ENCODE measurements at places on chromosomes 12 and 14.

- peak; percentile 81 for DNase-seq
Measured at GRCh38 chr14:49861699-49862088, 9.1 kb upstream of the NEMF start.

DNA sequence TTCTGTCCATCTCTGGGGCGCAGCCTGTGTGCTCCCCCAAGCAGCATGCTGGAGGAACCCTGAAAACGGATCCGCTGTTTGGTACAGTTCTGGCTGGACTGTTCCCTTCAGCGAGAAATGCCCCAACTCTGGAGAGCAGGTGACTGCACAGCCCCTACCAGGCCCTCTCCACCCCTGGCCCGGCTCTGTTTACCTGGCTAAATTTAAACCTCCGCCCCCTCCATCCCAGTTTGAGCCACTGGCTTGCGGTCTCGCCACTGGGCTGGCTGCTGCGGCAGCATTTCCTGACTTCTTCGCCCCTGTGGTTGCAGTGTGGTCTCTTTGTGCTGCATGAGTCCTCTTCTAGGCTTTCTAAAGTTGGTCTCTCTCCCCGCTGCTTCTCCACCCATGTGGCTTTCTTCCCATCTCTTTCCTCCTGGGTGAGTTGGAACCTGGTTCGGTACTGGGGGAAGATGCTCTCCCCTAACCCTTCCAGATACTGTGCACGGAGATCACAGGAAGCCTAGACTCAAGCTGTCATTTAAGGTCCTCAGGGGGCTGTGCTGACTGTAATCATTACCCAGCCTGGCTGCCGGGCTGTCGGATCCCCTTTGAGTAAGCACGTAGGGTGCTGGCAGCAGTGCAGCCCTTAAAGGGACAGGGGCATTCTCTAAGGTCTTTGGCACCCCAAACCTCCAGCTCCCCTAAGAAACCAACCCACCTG lies 60.6 kb downstream of the FBXL14 start:
- DNase-seq: no peak

GRCh38 chr12:40502322-40502721 lies 189.9 kb upstream of the CNTN1 start:
- DNase-seq: no peak

- no peak for DNase-seq
Measured at GRCh38 chr12:67452119-67452805, 183.1 kb downstream of the CAND1 start.

DNA sequence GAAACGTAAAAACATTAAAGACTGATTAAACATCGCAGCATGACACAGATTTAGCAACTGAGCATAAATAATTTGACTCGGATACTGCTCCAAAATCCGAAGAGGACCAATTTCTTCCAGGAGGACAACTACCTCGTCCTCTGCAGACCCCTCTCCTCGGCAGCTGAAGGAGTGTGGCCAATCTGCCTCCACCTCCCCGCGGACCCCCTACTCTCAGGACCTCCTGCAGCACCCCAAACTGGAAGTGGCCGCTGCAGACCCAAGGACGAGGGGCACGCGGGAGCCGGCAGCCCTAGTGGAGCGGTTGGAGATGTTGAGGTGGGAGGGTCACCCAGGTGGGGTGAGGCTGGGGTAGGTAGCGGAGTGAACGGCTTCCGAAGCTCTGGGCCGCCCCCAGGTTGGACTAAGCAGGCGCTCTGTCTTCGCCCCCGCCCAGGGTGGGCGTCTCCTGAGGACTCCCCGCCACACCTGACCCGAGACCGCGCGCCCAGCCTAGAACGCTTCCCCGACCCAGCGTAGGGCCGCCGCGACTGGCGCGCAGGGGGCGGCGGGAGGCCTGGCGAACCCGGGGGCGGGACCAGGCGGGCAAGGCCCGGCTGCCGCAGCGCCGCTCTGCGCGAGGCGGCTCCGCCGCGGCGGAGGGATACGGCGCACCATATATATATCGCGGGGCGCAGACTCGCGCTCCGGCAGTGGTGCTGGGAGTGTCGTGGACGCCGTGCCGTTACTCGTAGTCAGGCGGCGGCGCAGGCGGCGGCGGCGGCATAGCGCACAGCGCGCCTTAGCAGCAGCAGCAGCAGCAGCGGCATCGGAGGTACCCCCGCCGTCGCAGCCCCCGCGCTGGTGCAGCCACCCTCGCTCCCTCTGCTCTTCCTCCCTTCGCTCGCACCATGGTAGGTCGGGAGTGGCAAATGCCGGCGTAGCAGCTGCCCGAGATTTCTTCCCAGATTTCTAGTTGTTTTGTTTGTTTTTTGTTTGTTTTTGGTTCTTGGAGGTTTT lies at the start of gene CALM1:
TSS of gene CALM1 (plus strand) at position 689 of the 999 bp plus-strand sequence. CDS start at position 891, 202 bp downstream.
- peak; percentile 96 for DNase-seq

Measured in T-helper 1 cell (primary cell).